GF-D8 (cell line): ENCODE measurements at places on chromosomes 1 and 21.

DNA sequence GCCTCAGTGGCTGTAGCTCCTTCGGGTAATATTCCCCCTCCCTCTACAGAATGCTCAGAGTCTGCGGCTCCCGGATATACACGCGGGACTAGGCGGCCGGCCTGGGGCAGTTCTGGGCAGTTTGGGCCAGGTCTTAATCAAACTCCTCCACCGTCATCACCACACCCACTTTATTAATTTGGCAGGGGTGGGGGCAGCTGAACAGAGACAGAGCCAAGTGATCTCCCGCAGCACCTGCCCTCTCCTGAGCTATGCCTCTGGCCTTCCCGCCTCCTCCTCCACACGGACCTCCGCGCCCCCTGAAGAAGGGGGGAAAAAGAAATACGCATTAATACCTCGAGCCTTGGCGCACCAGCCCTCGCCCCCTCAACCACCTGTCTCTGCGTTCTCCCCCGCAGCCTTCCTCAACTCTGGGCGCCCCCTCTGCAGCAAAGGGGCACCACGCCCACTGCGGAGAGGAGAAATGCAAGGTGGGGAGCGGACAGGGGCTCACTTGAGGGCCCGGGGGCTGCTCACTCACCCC is 42.6 kb downstream of the CD34 start:
- no peak for DNase-seq

GRCh38 chr1:82091729-82092128 is 291.0 kb downstream of the ADGRL2 start:
- DNase-seq: no peak

DNA sequence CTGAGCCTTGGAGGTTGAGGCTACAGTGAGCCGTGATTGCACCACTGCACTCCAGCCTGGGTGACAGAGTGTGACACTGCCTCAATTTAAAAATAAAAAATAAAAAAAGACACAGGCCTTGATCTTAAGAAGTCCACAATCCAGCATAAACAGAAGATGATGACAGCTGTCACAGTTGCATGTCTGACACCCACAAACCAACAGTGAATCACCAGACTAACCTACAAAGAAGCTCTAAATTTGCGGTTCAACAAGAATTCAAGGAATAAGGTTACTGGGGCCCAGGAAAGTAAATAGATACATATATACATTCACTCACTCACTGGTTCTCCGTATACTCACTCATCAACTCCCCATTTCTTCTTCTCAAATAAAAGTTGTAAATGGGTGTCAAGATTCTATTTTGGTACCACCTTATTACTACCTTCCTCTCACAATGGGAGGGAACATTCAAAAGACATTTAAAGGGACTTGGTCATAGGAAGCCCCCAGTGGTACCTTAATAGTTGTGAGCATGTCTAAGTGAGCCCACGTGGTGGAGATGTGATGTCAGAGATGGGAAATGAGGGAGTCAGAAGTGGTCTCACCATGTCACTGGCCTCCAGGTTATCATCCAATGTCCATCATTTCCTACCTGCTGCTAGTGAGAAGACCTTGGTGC is 66.9 kb upstream of the PRDX6 start:
- no peak for DNase-seq

- DNase-seq: no peak
Observed at GRCh38 chr1:111600886-111601386, 18.7 kb upstream of the RAP1A start.

- no peak for DNase-seq
Observed at GRCh38 chr1:205592443-205593003, 39.3 kb downstream of the ELK4 start.

DNA sequence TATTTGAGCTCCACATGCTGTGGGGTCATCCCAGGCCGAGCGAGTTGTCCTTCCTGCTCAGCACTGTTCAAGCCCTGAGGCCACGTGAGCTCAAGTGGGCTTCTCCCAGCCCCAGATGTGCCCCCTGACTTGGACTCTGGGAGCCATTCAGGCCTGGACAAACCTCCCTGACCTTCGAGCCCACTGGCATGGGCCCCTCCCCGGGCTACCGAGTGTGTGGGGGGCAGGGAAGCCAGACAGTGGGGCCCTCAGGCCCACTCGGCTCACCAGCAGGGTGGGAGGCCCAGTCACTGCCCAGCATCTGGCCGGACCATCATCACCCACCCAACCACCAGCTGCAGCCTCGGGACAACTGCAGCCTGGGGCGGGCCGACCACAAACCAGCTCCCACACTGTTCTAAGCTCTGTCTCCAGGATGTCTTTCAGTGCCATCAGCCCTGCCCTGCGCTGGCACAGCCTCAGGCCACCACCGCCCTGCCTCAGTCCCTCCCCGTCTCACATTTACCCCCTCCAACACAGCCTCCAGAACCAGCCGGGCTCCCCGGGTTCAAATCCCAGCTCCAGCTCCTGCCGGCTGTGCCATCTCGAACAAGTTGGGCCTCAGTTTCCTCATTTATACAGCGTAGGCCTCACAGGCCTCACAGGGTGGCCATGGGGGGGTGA is 20.9 kb upstream of the PLEKHG5 start:
- DNase-seq: no peak

DNA sequence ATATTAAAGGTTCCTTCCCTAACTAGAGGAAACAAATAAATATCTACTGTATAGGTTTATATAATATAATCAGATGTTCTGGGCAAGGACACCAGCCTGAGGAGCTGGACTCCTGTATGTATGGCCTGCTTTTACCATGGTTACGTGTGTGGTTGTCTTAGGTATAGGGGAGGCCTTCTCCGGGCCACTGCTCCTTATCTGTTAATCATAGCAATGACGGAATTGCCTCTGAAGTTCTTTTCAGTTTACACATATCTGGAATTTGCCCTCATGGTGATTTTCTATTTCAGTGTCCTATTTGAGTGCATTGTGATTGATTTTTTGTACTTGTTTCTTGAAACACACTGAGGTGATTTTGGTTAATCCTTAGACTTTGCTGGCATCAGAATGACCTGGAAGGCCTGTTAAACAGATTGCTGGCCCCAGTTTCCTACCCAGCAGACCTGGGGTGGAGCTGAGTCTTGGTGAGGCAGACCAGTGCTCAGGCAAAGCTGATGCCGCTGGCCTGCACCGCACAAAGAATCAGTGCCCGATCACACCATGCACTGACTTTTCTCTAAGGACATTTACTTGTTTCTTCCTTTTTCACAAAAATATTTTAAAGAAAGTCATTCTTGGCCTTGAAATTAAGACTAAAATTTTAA is 18.5 kb downstream of the ABCB10 start:
- no peak for DNase-seq

- no peak for DNase-seq
Observed at GRCh38 chr1:80894921-80895320, 905.8 kb upstream of the ADGRL2 start.

GRCh38 chr1:218669431-218669830 is 324.3 kb downstream of the TGFB2 start:
- no peak for DNase-seq

GRCh38 chr1:37068260-37068659 is 33.9 kb upstream of the GRIK3 start:
- no peak for DNase-seq

DNA sequence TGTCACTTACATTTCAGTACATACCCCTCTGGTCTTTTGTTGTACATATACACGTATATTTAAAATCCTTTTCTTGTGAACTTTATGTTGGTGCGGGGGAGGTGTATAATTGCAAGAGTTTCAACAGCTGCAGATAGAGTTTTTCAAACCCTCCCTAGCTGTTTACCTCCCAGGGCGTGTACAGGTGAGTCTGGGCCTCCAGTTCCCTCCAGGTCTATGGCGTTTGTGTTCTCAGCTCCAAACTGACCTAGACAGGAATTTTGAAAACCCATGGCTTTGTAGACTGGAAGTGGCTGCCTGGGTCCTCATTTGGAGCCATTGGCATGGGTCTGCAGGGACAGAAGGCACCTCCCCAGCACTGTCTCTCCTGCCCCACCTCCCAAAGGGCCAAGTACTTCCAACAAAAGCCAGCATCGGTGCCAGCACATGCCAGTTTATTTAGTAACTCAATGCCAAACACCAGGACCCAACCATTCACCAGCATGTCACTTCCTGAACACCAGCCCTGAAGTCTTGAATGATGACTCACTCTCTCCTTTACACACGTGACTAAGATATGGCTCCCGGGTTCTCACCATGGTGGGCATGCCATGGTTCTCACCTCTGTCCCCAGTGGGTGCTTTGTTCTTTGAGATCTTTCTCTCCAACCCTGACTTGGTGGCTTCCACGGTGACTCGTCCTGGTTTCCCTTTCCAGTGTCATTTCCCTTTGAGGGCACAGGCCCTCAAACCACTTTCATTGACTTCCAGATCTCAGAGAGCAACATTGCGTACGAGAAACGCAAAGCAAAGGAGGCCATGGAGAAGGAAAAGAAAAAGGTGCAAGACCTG is 57.3 kb upstream of the EFHD2 start:
- no peak for DNase-seq

DNA sequence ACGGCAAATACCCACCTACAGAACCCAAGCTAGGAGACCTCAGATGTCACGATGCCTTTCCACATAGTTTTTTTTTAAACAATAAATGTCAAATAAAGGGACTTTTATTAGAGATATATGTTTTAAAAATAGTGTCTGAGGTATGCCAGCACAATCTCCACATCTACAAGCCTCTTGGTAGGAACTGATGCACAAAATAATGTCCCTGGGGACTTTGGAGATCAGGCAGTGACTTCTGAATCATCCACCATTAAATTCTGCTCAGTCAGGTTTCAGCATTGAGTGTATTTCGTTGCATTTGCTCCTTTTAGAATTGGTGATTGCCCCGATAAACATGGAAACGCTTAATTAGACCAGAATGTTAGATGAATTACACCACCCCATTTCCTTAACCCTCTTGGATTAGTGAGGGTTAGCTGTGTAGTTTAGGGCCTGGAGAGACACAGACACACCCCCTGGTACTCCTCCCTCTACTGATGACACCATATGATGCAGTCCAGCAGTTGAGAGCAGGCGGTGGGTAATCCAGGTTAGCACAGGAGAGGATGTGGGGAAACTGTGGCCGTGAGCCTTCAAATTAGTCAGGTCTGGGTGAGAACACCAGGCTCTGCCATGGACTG is 33.6 kb downstream of the LGR6 start:
- no peak for DNase-seq

DNA sequence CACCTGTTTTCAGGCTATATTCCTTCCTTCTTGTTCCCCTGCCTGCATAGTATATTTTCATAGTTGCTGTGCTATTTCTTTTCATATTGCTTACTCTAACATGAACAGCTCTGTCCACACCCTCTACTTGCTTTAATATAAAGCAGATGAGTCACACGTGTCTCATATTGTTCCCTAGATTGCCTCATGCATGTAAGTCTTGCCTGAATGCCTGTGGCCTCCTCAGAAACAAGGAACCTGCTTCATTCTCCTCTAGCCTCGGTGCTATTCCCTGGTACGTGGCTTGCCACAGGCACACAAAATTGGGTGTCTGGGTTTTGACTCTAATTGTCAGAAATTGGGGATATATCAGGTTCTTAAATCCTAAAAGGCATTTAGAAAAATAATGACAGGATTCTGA is 16.5 kb upstream of the PKP1 start:
- no peak for DNase-seq

GRCh38 chr1:13759072-13759471 is 59.1 kb downstream of the PRDM2 start:
- no peak for DNase-seq

- DNase-seq: no peak
Observed at GRCh38 chr1:62185677-62186076, 9.0 kb upstream of the L1TD1 start.
